Activated CD4-positive, alpha-beta memory T cell treated with anti-CD3 and anti-CD28 coated beads for 36 hours (primary cell): ENCODE measurements at places on chromosomes 13 and 19.

- no peak for DNase-seq
Observed at GRCh38 chr19:49368711-49369358, 5.2 kb downstream of the DKKL1 start.

- no peak for DNase-seq
Observed at GRCh38 chr13:51590231-51590970, 6.1 kb downstream of the WDFY2 start.

- no peak for DNase-seq
Observed at GRCh38 chr13:77786695-77787287, 89.3 kb downstream of the SLAIN1 start.

DNA sequence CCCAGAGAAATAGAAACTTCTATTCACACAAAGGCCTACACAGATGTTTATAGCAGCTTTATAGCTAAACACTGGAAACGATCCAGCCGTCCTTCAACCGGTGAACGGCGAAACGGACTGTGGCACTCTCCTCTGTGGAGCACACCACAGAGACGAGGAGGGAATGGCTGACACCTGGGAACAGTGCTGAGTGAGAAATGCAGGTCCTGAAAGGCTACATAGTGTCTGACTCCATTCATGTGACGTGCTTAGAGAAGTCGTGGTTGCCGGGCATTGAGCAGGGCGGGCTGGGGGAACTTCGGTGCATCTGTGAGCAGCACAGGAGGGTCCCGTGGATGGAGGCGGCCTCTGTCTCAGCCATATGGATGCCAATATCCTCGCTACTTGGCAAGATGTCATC lies 3.1 kb upstream of the GRK1 start:
- no peak for DNase-seq

DNA sequence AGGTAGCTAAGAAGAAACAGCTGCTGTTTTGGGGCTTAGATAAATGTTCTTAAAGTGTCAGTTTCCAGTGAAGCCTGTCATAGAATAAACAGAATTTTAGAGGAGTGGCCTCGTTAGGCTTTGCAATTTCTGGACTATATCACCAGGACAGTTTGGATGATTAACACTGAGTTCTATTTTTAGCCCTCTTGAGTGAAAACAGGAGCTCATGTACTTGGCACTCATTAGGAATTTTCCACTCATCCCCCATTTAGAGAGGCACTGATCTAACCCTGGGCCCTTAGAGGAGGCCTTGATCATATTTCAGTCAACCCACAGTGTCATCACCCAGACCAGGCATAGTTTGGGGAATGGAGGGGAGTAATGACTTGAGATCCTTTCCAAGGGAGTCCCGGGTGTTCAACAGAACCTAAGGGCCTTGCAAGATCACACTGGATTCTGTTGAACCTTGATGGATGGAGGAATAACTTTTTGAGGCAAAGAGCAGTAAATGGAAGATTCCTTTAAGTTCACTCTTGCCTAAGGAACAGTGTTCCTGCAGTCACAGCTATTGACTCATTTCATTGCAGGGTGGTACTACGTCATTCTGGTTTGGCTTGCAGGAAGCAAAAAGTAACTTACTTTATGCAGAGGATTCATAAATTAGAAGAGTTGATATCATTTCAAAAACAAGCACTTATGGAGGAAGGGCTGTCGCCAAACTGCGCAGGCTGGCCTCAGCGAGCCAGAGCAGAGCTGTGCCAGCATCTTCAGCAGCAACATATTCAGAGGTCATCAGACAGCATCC lies 160.2 kb downstream of the SLC7A1 start:
- DNase-seq = no peak

GRCh38 chr19:18966307-18966706 lies 25.3 kb upstream of the HOMER3 start:
- no peak for DNase-seq

DNA sequence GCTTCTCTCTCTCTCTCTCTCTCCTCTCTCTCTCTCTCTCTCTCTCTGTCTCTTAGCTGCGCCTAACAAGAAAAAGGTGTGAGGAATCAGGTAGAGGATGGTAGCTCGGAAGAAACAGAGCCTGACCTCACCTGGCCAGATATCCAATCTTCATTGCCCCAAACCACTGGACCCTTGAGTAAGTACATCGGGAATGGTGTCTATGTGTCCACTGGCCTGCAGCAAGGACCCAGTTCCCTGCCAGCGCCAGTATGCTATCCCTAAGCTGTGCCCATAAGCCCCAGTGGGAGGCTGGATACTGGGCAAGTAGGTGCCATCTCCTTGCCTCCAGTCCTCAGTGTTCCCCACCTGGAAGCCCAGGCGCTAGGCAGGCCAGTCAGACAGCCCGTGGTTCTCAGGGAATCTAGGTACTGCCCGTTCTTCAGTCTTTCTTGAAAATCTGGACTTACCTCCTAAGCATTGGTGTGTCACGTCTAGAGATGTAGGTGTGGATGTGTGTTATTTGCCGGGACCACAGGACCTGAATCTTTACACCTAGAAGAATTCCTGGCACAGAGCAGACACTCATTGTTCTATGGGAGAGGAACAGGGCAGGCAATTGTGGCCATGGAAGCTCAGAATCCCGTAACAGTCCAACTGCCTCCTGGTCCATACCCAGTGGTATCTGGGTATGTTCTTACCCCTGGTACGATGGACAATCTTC lies 7.3 kb downstream of the URAD start:
- DNase-seq = no peak

DNA sequence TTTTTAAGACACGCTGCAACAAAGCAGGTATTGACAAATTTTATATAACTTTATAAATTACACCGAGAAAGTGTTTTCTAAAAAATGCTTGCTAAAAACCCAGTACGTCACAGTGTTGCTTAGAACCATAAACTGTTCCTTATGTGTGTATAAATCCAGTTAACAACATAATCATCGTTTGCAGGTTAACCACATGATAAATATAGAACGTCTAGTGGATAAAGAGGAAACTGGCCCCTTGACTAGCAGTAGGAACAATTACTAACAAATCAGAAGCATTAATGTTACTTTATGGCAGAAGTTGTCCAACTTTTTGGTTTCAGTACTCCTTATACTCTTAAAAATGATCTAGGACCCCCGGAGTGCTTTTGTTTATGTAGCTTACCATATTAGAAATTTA lies 1.2 kb downstream of the BRCA2 start:
- DNase-seq = no peak

- peak; percentile 22 for DNase-seq
Observed at GRCh38 chr19:55014714-55015113, 23.4 kb downstream of the GP6 start.

DNA sequence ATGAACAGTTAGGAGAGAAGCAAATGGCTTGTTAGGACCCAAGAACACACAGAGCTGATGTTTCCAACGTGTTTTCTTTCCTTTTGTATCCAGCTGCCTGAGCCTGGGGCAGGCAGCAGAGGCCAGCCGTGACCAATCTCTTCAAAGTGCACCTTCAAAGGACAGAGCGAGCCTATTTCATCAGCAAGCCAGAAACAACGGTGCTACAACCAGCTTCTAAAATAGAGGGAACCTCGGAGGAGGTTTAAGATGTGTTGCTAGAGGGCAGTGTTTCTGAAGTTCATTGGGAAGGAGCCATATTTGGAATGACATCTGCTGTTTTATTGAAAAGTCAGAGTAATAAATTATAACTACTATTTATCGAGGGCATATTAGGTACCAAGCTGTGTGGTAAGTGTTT lies 56.2 kb upstream of the RFC3 start:
- no peak for DNase-seq

- no peak for DNase-seq
Observed at GRCh38 chr19:13980340-13980739, 25.8 kb downstream of the RFX1 start.

DNA sequence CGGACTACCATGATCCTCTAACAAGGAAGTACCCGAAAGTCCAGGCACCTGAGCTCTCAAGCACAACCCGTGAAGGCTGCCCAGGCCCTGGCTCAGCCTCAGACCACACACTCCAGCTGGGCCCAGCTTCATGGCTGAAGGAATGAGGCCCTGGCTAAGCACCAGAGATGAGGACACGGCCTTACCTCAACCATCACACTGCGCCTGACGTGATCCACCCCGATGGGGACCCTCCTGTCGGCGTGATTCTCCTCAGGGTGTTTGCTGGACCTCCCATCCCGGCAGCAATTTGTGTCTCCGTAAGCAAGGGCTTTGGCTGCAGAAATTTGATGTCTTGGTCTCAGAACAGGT lies 56.5 kb downstream of the F2RL3 start:
- DNase-seq = no peak

DNA sequence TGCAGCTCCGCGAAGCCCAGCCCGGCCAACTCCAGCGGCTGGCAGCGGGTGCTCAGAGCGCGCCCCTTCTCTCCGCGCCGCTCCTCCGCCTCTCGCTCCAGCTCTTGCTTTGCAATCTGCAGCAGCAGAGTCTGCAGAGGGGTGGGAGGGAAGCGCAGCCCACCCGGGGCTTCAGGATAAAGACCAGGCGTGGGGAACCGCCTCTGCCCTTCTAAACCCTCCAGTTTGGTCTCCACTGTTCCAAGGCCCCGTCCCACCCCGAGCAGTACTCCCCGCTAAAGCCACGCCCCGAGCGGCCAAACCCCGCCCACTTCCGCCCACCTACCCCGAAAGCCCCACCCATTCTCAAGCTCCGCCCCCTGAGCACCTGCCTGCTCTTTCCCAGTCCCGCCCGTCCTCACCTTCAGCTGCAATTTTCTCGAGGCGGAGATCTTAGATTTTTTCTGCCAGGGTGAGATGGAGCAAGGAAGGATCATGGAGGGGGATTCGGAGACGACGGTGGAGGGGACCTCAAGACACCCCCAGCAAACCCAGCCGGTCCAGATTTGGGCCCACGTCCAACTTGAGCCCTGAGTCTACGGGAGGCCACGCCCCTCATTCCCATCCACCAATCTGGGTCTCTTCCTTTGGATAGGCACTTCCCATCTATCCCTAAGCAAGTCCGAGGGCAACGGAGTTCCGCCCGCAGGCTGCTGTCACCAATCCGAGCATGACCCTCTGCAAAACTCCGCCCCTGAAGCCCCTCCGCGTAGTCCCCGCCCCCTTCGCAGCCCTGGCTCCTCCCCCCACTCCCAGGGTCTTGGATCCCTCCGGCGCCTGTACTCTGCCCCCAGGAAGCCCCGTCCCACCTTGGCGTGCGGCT lies 1.1 kb downstream of the TNNI3 start:
- peak; percentile 60 for DNase-seq

DNA sequence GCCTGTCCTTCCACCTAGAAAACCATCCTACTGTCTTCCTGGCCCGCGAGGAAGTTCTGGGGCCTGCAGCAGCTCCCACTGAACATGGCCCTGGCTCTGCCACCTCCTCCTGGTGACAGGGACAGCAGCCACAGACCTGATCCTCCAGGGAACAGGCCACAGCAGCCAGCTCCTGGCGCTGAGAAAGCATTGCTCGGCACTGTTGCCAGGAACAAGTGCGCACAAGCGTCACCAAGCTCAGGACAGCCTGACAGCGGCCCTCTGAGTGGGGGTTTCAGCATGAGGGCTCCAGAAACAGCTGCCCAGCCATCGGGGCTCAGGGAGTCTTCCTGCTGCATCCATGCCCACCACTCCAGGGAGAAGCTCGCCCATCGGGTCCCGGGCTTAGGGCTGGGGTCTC lies 21.9 kb downstream of the AP3D1 start:
- DNase-seq = no peak

GRCh38 chr13:57632276-57633140 lies 964 bp downstream of the PCDH17 start:
- DNase-seq = no peak

DNA sequence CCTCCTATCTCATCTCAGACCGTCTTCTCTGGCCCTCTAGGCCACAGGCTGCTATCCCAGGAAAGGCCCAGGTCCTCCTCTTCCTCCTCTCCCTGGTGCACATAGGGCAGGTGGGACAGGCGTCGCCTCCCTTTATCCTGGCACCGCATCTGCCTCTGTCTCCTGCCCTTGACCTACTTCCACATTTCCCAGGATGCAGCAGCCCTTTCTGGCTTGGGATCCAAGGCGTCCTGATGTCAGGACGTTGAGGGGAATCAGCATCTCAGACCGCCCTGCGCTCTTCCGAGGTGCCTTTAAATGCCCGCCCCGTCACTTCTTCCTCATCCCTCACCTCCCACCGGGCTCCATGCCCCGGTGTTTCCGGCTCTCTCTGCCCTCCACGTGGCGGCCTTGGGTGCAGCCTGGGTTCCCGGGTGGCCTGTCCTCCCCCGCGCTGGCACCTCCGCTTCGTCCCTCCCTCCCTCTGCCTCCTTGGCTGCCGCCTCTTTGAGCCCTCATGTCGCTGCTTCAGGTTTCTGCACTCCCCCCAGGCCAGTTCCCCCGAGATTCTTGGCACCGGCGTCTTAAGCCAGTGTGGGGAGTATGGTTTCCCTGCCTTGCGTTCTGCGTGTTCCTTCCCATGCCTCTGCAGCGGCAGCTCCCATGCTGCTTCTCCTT lies 66.3 kb downstream of the KDM4B start:
- DNase-seq = no peak

DNA sequence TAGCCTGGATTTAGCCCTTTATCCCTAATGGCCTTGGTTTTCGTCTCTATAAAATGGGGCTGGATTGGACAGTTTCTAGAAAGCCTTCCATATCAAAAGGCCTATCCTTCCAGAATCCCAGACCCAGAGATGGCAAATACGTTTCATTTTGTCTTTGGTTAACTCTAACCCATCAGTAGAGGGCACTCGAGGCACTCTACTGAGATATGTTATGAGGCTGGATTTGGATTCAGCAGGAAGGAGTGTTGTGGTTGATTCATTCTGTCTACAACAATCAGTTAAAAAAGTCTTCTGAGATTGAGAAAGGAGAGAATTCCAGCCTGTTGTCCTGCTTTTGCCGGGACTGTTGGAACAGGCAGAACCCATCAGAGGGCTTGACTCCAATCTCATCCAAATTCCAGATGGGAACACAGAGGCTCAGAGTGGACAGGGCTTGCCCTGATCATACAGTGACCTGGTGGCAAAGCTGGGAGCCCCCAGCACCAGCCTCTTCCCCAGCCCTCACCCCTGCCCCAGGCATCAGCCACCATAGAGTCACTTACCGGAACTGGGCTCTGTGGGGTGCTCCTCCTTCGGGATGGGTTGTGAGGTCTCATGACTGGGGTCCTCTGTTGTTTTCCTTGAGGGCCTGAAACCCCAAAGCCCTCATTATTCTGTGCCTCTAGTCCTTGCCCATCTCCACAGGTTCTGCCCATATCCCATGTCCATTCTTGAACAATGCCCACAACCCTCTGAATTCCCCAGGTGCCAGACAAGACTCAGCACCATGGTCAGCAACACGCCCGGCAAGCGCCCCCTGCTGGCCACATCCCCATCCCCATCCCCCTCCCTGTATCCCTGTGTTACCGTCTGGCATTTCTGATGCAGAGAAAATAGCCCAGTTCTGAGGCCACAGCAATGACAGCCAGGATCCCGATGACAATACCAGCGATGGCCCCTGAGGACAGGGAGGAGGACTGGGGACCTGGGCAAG lies 12.3 kb upstream of the ZNF180 start:
- DNase-seq = peak; percentile 51

DNA sequence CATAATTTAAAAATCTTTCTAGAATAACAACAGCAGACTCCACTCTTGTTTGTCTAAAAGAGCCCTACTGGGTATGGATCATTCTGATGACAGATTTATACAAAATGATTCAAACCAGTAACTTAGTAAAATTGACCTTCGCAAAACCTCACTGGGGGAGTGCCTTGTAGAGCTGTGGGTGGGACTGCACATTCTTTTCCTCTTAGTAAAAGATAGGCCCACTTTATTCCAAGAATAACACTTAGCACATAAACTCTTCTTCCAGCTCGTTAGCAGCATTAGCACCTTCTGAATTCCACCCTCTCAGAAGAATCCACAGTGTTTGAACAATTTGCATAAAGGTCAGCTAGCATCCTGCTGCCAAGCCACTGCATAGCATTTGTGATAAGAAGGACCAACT lies 106.8 kb downstream of the STOML3 start:
- DNase-seq = no peak

- DNase-seq = peak; percentile 78
Observed at GRCh38 chr13:110455941-110456340, 105.6 kb downstream of the RAB20 start.
